ENCODE measurements at places on chromosomes 6 and 20.

- peak; percentile 66 for DNase-seq
These were observed 329.5 kb upstream of the KHDRBS2 start for GRCh38 chr6:62615366-62616015.

GRCh38 chr6:105560611-105561066 lies 157.8 kb upstream of the PREP start:
- DNase-seq = no peak

GRCh38 chr20:50054626-50055511 lies 58.1 kb downstream of the UBE2V1 start:
- DNase-seq = no peak

DNA sequence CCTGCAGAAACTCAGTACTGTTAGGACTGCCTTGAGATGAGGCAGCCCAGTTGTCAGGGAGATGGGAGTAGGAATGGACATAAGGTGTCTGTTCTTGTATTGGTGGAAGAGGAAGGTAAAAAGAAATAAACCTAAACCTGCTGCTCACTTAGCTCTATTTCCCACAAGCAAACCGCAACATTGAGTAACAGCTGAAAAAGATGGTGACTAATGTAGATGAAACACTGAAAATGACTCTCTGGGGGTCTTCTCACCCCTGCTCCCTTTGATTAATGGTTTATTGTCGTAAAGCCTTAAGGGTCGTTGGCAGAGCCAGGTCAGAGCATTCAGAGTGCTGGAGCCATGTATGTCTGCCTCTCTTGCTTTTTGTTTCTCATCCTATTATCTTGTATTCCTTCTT lies 87.5 kb downstream of the FOXO3 start:
- no peak for DNase-seq

DNA sequence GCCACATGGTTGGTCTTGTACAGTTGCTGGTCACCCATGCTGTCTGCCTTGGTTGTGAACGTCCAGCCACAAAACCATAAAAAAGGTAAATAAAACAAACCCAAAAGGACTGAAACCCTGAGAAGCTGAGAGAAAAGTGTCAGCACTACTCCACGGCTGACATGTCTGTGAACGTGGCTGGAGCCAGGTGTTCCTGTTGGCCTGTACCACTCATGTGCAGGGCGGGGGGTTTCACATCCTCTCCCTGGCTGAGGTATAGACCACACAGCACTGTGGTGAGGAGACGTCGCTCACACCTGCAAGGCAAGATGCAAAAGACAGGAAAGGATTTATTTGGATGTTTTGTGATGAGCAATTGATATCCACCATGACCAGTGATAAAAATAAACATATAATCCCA lies 51.9 kb upstream of the MRPS10 start:
- DNase-seq = no peak

GRCh38 chr6:35719830-35720733 lies 16.8 kb upstream of the ARMC12 start:
- DNase-seq = peak; percentile 73

- DNase-seq = no peak
These were observed 12.4 kb downstream of the HTR1B start for GRCh38 chr6:77450924-77451323.

DNA sequence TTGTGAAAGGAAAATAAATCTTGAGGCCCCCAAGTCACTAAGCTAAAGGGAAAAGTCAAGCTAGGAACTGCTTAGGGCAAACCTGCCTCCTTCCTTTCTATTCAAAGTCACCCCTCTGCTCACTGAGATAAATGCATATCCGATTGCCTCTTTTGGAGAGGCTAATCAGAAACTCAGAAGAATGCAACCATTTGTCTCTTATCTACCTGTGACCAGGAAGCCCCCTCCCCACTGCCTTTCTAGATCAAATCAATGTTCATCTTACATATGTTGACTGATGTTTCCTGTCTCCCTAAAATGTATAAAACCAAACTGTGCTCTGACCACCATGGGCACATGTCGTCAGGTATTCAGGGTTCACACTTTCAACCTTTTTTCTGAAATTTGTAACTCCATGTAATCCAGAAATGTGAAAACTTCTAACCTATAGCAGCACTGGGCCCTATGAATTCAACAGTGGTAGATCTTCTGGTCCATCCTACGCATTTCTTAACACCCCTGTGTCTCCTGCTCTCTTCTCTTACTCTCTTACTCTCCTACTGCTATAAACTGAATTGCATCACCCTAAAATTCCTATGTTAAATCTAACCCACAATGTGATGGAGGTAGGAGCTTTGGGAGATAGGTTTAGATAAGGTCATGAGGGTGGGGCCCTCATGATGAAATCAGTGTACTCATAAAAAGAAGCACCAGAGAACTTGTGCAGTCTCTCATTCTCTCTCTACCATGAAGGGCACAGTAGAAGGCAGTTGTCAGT lies 89.3 kb downstream of the EPB41L2 start:
- no peak for DNase-seq

DNA sequence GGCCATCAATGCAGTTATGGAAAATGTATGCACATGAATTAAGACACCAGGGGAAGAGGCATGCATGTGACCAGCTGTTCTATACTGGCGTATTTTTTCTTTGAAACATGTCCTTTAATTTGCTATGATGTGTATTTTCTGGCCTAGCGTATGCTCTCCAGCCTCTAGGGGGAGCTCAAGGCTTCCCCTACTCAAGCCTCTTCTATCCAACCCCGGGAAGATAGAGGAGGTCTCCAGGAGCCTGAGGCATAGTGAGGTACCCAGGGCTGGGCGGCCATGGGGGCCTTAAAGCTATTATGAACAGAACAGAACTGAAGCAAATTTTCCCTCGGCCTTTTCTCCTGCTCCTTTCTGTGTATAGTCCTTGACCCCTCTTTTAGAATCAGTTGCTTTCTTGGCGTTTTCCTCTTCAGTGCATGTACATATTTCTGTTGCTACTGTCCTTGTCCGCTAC lies 528.9 kb downstream of the MAFB start:
- peak; percentile 64 for DNase-seq

GRCh38 chr6:146355521-146356100 lies 188.0 kb upstream of the RAB32 start:
- no peak for DNase-seq

GRCh38 chr20:17345321-17345720 lies 118.5 kb downstream of the PCSK2 start:
- no peak for DNase-seq

DNA sequence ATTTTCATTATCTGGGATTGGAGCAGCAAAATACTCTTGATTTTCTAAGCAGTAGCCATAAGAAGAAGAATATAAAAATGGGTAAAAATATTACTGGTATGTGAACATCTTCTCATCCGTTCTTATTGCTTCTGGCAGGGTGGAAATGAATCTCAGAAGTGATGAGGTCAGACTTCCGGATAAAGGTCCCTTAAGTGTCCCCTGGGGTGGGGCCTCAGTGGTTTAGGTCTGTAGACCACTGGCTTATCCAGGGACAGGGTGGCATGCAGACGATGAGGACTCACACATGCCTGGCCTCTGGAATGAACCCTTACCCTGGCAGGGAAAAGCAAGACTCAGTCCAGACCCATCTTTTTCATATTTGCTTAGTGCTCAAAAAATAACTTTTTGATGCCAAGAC lies 143.3 kb downstream of the UST start:
- no peak for DNase-seq

GRCh38 chr20:44733341-44734069 lies 12.2 kb upstream of the KCNK15 start:
- peak; percentile 79 for DNase-seq

- no peak for DNase-seq
These were observed 2.7 kb upstream of the NKAIN4 start for GRCh38 chr20:63256954-63257353.

DNA sequence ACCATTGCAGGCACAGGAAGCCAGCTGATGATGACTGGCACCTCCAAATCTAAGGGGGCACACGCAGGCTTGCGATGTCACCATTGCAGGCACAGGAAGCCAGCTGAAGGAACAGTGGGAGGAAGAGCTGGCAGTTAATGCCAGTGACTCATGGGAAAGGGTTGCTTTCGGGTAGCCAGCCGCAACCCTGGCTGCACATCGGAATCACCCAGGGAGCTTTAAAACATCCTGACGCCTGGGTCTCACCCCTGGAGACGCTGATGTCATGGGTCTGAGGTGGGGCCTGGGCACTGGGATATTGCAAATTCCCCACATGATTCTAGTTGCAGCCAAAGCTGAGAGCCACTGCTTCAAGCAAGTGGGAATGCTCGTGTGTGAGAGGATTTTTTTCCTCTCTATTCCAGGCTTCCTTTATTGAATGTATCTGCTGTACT lies 16.1 kb upstream of the CCN6 start:
- no peak for DNase-seq

GRCh38 chr20:48797275-48797825 lies 30.4 kb downstream of the PREX1 start:
- peak; percentile 63 for DNase-seq

DNA sequence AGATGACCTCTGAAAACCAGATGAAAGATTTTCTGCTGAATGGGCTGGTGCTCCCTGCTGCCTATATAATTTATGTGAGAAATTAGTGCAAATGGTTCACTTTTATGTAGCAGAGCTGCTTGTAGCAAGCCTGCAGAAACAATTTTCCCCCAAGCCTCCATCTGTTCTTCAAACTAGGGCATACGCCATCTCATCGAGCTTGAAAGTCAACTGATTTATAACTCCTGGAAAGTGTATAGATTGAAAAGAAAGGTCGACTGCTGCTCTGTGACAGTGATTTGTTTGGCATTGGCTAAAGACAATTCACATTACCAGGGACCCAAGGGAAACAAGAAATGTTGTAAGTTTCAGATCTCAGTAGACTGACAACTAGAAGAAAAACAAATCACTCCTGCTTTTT lies 93.3 kb downstream of the PACRG start:
- DNase-seq = no peak

GRCh38 chr6:74997646-74998045 lies 208.2 kb downstream of the COL12A1 start:
- DNase-seq = no peak

DNA sequence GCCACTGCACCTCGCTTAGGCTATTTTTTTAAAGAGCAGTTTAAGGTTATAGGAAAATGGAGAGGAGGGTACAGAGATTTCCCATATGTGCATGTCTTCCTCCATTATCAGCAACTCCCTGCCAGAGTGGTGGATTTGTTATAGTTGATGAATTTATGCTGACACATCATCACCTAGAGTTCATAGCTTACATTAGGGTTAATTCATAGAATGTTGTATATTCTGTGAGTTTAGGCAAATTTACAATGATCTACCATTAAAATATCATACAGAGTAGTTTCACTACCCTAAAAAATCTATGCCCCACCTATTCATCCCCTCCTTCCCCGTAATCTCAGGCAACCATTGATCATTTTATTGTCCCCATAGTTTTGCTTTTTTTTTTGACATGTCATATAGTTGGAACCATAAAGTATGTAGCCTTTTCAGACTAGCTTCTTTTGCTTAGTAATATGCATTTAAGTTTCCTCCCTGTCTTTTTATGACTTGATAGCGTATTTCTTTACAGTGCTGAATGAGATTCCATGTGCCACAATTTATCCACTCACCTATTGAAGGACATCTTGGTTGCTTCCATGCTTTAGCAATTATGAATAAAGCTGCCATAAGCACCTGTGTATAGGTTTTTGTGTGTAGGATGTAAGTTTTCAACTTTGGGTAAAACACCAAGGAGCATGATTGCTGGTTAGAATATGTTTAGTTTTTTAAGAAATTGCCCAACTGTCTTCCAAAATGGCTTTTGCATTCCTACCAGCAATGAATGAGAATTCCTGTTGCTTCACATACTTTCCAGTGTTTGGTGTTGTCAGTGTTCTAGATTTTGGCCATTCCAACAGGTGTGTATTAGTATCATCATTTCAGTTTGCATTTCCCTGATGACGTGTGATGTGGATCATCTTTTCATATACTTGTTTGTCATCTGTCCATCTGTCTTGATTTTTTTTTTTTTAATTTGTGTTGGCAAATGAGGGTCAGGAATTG lies 60.2 kb downstream of the NCOA3 start:
- no peak for DNase-seq

- DNase-seq = no peak
These were observed 30.0 kb downstream of the ALDH5A1 start for GRCh38 chr6:24524805-24525204.

DNA sequence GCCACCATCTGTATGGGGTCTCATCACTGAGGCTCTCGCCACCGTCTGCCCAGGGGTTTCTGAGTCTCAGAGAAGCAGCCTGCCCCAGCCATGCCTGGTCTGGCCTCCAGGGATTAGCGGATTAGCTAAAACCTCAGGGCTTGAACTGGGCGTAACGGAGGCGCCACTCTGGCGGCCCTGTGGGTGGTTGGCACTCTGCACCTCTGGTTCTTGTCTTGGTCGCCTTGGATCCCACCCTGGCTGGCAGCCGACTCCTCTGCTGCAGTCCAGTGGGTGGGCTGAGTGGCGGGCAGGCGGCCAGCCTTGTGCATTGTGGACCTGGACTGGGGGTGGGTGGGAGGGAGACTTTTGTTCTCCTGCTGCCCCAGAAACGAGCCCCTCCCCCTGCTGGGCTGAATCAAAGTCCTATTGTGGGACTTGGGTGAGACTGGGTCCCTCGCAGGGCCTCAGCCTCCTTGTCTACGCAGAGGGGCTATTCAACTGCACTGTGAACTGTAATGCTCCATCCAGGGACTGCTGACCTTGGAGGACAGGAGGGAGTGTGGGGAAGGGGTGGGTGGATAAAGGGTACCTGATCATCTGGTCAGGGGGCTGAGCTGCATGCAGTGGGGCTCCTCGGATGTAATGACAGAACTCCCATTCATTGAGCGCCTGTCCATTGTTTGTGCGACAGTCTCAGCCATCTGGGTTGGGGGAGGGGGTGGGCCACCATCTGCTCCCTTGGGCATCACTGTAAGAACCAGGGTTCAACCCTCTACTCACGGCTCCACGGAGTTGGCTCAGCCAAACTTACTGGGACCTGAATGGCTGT lies 23.9 kb downstream of the SUN5 start:
- peak; percentile 45 for DNase-seq

DNA sequence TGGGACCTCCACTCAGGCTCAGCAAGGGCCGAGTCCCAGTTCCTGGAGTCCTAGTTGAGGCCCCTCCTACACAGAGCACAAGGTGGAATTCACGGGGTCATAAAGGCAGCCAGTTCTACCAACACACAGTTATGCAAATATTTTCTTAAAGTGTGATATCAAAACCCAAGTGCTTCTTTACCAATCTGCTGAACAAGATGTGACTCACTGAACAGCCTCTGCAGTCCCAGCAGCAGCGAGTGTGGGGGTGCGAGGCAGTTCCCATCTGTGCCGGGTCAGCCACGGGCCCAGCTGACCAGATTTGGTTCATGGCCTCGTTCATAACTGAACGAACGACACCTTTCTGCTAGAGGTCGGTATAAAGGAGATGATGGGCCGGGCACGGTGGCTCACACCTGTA lies 4.5 kb upstream of the TCEA2 start:
- no peak for DNase-seq

DNA sequence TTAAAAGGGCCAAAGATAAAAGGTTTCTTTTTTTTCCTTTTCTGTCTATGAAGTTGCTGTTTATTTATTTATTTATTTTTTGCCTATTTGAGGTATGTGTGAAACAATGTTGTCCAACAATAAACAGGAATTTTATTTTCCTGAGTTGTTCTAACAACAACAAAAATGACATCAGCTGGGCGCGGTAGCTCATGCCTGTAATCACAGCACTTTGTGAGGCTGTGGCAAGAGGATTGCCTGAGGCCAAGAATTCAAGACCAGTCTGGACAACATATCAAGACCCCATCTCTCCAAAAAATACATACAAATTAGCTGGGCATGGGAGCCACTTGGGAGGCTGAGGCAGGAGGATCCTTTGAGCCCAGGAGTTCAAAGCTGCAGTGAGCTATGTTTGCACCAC lies 44.1 kb downstream of the MGME1 start:
- DNase-seq = no peak

GRCh38 chr6:83270971-83271719 lies 78.0 kb downstream of the RWDD2A start:
- no peak for DNase-seq

- no peak for DNase-seq
These were observed 33.2 kb downstream of the SOX4 start for GRCh38 chr6:21626756-21627155.
